ENCODE measurements at places on chromosomes 4 and X.

DNA sequence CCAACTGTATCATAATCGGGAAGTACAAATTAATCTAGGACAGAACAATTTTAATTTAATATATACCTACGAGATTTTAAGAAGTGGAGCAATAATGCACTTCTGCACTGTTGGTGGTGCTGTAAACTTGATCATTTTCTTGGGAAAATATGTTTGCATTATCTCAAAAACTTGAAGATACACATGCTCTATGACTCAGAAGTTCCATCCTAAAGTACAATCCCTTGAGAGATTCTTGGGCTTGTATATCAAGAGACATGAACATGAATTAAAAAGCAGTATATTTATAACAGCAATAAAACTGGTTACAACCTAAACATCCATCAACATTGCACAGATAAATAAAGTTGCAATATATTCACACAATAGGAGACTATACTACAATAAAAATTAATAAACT lies 168.8 kb downstream of the CLCN4 start:
- DNase-seq, result no peak

DNA sequence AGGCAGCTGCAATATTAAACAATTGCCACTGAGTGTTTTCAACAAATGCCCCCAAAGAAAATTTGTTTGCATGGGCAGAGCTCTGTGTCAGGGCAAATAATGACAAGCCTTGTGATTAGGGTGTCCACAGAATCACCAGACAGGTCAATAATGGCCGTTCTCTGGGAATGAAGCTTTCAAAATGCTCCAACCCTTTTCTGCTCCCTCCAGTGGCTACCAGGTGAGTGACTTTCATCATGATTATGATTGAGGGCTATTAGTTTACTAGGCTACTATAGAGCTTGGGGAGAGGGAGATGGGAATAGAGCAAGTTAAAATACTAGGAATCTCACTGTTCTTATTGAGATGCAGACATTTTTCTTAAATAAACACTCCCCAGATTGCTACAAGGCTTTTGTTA lies 23.5 kb downstream of the IRS4 start:
- no peak for DNase-seq

- no peak for DNase-seq
These were observed 127.9 kb downstream of the KLHL8 start for GRCh38 chr4:87092389-87093141.

- no peak for DNase-seq
These were observed 164.3 kb downstream of the ENOX2 start for GRCh38 chrX:130738638-130739195.

GRCh38 chrX:105468741-105469140 lies 248.2 kb upstream of the TEX13A start:
- DNase-seq, result no peak

DNA sequence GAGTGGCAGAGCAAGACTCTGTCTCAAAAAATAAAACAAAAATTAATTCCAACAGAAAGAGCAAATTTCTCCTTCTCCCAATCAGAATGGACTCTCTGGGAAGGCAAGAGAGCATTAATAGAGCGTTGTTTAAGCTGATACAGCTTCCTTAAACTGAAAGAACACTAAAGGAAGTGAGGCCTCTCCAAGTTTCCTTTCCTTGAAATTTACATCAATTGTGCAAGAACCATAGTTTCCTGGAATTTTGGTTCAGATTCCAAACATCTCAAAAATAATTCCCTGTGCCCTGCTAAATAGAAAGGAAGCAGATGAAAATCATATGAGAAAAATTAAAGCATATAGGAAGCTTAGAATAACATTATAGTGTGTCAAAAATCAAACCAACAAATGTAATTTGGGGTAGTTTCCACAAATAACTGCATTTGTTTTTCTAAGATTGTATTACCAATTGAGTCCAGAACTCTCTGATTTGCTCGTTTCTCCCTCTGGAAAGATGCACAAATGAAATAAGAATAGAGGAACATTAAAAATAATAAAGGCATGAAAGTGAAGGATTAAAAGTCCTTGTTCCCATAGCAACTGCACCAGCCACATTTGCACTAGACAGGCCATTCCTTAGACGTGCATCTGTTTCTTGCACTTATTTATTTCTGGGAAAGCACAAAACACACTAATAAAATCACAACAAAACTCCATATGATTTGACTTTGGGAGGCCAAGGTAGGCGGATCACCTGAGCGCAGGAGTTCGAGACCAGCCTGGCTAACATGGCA lies 3.7 kb upstream of the FAM241A start:
- no peak for DNase-seq

- DNase-seq, result no peak
These were observed 4.2 kb upstream of the DUSP9 start for GRCh38 chrX:153642655-153643430.

GRCh38 chr4:98689507-98690174 lies 31.2 kb upstream of the TSPAN5 start:
- DNase-seq, result no peak

DNA sequence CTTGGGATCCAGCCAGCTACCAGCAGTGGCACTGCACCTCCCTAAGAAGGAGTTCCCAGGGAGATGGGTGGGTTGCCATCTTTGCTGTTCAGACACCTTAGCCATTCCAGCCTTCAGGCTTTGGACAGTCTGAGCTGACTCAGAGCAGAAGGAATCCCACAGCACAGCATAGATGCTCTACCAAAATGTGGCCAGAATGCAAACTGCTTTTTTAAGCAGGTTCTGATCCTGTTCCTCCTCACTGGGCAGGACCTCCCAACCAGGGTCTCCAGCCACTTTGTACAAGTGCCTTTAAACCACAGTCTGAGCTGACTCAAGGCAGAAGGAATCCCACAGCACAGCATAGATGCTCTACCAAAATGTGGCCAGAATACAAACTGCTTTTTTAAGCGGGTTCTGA lies 209.0 kb downstream of the NPNT start:
- DNase-seq, result no peak

DNA sequence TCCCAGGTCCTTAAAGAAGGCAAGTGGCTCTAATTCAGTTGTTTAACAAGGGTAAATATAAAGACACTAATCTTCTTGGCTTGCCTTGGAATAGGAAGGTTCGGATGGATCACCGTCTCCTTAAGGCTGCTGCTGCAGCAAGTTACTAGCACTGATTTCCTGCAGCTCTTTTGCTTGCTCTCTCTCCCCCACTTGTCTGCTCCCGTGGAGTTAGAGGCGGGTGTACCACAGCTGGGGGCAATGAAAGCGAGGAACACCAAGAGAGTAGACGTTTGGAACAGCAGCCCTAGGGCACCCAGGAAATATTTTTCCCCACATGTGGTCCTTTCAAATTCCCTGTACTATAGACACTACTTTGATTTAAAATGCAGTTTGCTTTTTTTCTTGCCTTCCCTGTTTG lies 202.2 kb downstream of the SH2D1A start:
- no peak for DNase-seq

GRCh38 chrX:68941385-68941952 lies 112.6 kb downstream of the EFNB1 start:
- DNase-seq, result no peak

GRCh38 chr4:76872556-76872955 lies 25.4 kb downstream of the SOWAHB start:
- no peak for DNase-seq

DNA sequence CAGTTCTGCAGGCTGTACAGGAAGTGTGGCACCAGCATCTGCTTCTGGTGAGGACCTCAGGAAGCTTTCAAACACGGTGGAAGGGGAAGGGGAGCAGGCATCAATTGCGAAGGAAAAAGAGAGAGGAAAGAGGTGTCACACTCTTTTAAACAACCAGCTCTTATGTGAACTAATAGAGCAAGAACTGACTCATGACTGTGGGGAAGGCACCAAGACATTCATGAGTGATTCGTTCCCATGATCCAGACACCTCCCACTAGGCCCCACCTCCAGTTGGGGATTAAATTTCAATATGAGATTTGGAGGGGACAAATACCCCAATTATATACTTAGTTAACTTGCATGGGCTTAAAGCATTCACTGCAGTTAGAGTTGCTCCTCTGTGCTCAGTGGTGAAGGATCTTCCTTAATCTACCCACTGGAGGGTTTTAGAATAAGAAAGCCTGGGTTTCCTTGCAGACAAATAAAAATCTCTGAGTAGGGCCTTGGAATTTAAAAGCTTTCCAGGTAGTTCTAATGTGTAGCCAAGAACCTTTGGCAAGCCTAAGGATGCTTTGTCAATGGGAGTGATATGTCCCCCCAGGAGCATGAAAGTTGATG lies 60.0 kb downstream of the SYNPO2 start:
- no peak for DNase-seq

DNA sequence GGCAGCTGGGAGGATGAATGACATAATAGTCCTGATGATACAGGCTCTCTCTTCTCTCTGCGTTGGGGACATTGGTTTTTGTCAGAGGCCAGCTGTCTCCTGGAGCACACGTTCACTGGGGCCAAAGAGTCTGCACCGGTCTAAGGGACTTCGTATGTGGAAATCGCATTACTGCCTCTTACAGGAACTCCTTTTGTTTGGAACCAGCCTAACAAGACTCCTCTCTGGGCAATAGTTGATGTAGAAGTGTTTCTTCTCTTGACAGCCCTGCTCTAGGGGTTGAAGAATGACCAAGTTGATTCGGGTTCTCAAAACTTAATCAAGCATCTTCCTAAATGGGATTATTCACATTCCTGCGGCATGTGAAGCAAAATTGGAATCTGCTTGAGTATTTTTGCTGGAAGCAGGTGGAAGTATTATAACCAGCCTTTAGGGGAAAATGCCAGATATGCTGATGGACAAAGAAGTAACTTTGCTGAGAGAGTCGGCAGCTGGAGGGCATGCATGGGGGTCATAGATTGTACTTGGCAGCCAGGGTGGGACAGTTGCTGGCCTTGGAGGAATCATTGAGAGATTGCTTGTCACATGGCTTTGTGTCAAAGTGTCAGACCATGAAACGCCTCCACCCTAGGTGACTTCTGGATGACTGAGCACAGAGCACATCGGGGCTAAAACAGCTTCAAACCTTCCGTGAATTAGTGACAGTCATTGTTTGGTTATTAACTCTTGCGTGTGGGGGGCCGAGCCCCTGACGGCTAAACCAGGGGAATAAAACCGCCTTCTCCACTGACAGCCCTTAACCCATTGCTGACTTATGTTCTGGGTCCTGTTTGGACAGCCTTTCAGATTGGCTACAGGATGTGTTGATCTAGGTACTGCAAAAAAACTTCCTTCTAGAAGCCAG lies 34.4 kb upstream of the SLC34A2 start:
- DNase-seq, result no peak

GRCh38 chrX:30657196-30658161 lies 4.3 kb downstream of the GK start:
- no peak for DNase-seq

DNA sequence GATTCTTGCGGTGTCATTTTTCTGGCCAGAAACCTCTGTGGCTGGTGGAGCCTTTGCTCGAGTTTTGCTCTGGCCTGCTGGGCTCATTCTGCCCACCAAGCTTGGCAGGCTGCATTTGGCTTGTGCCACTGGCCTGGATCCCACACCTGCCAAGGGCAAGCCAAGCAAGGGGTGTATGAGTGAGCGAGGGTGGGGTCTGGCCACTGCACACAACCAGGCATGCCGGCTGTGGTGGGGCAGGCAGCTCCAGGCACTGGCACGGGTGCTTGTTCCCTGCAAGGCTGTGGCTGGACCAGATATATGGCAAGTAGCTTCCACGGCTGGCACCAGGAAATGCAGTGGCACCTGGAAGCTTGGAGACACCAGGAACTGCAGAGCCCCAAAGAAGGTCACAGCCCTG lies 68.6 kb upstream of the PPP3CA start:
- no peak for DNase-seq

- DNase-seq, result no peak
These were observed 46.5 kb downstream of the REPS2 start for GRCh38 chrX:16992951-16993350.

DNA sequence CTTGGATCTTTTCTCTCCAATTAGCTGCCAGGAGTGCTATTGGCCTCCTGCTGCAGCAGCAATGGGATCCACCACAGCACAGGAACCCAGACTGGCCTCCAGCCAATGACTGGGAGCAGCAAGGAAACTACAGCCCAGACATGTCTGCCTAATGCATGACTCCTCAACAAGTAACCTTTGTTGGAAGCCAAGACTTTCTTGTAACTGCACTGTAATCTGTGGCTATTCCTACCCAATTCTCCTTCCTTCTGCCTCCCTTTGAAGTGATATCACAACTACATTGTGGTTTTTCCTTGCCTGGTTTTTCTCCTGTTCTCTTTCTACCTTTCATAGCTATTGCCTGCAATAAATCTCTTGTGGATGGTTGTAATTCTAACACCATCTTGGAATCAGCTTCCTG lies 39.8 kb downstream of the SNCA start:
- DNase-seq, result no peak

DNA sequence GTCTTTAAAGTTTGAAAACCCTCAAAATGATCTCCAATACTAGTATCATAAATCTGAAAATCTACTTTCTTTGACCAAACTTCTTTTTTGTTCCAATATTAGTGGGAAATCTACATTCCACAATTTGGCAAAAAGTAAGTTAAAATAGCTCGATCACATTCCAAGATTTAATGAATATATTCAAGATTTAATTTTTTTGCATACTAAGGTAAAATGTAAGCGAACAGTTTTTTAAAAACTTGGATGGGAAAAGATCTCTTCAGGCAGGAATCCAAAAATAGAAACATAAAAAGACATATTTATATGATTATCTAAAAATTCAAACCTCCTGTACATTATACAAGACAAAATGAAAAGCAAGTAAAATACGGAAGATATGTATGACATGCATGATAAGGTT lies 31.2 kb downstream of the CNOT6L start:
- no peak for DNase-seq

- no peak for DNase-seq
These were observed 47.6 kb downstream of the THOC2 start for GRCh38 chrX:123685232-123685631.

DNA sequence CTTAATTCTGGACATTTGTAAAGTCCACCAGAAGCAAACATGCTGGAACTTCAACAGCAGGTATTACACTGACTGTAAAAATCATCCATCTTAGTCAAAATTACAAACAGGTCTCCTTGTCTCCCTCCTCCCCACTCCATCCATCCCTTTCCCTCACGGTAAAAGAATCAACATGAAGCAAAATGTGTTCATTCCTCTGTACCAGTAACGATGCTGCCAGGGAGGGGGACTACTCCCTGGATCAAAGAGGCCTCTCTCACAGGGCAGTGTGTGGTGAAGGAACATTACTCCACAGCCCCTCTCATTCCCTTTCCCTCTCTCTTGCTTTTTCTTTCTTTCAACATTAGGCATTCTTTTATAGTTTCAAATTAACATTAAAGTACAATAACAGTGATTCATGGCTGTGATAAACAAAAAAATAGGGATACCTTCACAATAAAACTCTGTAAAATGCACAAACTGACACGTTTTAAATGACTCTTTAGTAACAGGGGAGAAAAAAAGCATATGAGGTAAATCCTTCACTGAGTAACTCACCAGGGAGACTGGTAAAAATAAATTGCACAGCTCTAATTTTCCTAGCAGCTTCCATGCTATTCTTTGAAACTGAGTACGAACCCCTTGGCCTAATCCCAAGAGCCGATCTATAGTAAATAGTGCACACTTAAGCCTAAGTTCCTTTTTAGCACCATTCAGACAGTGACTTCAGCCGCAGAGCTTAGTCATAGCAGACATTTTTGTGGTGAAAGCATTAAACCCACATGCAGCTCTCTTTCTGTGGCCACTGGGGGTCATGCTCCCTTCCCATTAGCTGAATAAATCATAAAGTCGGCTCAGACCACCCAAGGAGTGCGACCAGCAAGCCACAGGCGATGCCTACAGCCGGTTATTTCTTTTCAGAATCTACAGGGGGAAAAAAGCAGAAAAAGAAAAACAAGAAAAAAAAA lies 215.6 kb upstream of the GYPA start:
- DNase-seq, result peak; percentile 88

GRCh38 chrX:122934131-122934530 lies 249.9 kb upstream of the GRIA3 start:
- DNase-seq, result no peak

Data from osteocyte (in vitro differentiated cells).